ENCODE measurements at places on chromosomes 3 and 15.

- no peak for DNase-seq
Observed at GRCh38 chr3:150388498-150389418, 19.3 kb upstream of the TSC22D2 start.

DNA sequence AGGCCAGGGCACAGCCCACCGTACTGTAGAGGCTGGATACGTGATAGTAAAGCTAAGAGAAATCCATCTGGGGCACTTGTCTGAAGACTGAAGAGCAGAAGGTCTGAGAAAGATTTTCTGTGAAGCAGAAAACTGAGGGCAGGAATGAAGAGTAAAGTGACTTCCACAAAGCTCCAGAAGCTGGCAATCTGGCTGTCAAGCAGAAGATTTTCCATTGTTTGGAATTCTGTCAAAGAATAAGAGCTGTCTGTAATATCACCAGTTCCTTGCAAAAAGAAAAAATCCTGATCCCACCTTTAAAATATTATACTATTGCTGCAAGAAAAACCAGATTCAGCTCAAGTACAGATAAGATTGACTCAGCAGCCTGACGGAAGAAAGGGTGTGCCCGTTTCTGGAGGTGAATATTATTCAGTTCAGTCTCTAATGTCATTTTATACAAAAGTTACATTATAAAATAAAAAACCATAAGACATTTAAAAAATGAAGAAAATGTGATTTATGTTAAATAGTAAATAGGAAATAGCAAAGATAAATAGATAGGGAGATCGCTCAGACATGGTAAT, 550.4 kb upstream of the SGO1 start:
- no peak for DNase-seq

DNA sequence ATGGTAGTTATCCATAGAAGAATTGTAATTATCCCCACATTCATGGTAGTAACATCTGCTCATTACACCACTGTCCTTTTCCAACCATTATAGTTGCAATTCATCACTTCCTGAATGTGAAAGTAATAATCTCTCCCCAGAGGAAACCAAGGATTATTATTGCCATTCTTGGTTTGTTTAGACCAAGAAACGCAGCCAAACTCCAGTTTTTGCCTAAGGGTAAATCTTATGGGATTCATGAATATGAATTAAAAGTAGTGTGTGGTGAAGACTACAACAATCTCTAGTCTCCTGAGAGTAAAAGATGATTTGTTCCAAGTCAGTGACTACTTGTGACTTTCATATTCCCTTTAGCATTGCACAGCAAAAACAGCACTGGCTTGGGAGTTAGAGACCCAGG, 45.7 kb upstream of the ABI3BP start:
- no peak for DNase-seq

GRCh38 chr3:104750581-104750980, 616.1 kb upstream of the ALCAM start:
- DNase-seq: no peak
